ENCODE measurements at places on chromosomes 2 and 18.

- no peak for DNase-seq
These were observed 442.4 kb downstream of the EPHA4 start for GRCh38 chr2:221129657-221130056.

- no peak for DNase-seq
These were observed 119.6 kb upstream of the ITGB6 start for GRCh38 chr2:160319700-160320099.

DNA sequence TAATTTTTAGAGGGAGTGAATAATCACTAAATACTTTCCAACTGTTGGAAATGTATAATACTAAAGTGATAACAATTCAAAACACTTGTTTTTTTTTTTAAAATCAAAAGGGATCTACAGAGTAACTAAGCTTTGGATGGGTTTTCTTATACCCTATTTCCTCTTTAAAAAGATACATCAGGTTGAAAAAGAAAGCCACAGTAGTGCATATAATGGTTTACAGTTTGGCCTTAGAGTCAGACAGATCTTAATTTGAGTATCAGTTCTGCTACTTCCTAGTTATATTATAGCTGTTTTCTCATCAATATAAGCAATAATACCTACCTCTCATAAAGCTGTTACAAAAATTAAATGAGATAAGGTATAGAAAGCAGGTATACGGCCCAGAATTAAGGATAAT lies 28.5 kb downstream of the PSME4 start:
- DNase-seq, result no peak

DNA sequence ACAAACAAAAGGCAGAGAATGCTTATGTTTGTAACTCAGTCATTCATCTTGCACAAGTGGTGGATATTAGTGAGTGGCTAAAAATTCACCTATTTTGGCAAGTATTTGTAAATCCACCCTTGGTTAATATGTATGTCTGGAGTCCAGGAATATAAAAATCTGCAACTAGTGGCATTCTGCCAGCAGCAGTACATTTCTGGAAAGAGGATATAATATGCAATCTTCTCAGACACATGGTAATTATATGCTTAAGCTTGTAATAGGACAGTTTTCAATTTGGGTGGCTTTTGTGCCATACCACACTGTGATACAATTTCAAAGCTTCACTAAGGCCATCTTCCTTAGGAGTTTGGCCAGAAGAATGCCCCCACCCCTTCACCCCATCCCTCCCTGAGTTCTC lies 693.3 kb downstream of the MBD2 start:
- DNase-seq, result no peak

DNA sequence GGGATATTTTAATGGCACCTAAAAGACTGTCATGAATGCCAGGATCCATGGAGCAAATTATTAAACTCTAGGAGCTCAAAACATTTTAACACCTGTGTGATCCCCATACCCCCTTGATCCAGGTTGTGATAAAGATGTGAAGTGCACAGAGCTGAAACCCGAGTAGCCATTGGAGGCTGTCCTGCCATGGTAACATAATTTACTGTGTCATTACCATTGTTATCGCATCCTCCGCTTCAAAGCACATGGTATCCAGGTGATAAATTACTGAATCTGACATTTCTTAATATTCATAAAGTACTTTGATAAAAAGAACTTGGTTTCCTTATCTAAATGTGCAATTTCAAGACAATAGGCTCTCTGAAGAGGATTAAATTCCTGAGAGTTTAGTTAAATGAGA lies 109.3 kb downstream of the CHST9 start:
- DNase-seq, result no peak

DNA sequence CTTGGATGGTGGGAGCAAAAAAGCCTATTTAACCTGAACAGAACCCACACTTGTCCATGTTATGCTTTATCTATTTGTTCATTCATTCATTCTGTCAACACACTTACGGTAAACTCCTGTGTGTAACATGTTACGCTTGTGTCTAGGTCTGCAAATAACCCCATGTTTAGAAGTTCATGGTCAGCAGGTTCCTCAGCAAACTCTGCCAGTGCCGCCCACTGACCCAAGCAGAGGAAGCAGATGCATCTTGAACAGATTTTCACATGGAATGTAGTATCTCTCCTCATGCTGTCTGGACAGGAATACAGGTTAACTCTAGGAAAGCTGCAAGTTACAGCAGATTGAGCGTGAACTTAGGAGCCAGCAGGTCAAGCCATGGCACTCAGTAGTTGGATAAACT lies 213.7 kb upstream of the COPS8 start:
- DNase-seq, result no peak

GRCh38 chr2:175766880-175767279 lies 235.2 kb downstream of the LNPK start:
- no peak for DNase-seq

- DNase-seq, result no peak
These were observed 281.9 kb downstream of the TRIB2 start for GRCh38 chr2:12998685-12999084.

DNA sequence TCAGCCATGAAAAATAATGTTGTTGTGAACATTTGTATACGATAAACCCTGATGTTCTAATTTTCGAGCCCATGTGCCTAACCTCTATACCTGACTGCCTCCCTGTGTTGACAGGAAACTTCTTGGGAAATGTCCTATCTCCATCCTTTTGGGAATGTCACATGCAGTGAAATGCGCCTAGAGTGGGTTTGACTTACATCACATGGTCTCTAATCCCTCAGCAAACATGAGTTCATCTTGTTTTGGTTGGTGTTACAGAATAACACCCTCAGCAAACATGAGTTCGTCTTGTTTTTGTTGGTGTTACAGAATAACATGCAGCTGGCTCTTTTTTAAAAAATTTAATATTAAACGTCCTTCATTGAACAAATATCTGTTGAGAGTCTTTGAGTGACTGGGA lies 4.3 kb upstream of the UGT1A6 start:
- no peak for DNase-seq

GRCh38 chr2:231604101-231604684 lies 11.5 kb downstream of the TEX44 start:
- no peak for DNase-seq

- DNase-seq, result no peak
These were observed 218.1 kb downstream of the WDR7 start for GRCh38 chr18:56869189-56869777.

- no peak for DNase-seq
These were observed 493.2 kb upstream of the FANCL start for GRCh38 chr2:58734365-58734764.

DNA sequence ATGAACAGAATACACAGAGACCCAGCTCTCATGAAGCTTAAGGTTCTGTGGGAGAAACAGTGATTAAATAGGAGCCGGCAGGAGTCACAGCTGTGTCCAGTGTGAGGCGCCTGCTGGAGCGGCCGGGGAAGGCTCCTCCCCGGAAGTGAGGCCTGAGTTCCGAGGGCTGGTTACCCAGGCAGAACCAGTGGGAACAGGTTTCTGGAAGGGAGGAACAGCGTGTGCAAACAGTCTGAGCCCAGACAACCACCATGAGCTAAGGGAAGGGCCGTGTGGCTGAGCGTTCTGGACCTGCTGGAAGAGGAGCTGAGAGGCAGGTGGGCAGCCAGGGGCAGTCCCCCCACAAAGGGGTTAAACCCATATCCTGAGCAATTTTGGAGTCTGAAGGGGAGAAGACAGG lies 26.0 kb upstream of the NPAS2 start:
- no peak for DNase-seq

- no peak for DNase-seq
These were observed 728.7 kb upstream of the ID2 start for GRCh38 chr2:7953195-7953594.

GRCh38 chr2:221552291-221552690 lies 19.8 kb downstream of the EPHA4 start:
- DNase-seq, result no peak

DNA sequence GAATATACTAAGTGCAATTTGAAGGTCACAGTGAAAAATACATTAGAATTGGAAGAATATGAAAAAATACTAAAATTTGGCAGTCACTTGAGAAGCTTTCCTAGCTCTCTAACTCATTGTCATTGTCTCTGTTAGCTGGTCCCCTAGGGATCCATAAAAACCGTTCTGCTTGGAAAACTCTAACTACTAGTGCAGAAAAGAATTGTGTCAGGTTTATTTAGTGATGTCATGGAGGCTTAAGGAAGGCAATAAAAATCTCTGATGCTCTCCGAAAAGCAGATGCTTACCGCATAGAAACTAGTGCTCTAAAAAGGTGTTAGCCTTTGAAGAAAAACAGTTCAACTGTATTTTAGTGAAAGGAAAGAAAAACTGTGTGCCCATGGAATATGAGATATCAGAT lies 150.1 kb upstream of the DLGAP1 start:
- DNase-seq, result no peak

DNA sequence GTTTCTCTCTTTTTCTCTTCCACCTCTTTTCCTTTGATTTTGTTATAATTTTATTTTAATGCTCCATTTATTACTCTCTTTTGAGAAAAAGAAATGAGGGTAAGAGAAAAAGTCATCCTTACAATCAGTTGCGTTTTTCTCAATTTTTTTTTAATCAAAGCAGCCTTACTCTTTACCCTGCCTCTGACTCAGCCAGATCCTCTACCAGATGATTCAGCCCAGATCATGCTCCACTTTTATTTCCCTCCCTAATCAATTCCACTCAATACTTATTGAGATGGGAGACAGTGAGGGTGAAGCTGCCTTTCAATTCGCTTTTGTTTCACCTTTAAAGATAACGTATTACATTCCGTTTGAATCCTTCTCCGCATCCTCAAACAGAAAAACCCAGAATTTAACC lies 337.9 kb downstream of the SATB2 start:
- no peak for DNase-seq

- peak; percentile 50 for DNase-seq
These were observed 175.2 kb downstream of the TGIF1 start for GRCh38 chr18:3624935-3625741.
